ENCODE measurements at places on chromosomes 16 and 17.

- DNase-seq = no peak
Measured at GRCh38 chr16:58615280-58615679, 14.3 kb downstream of the CNOT1 start.

- no peak for DNase-seq
Measured at GRCh38 chr17:80279895-80280294, 19.2 kb downstream of the RNF213 start.

- no peak for DNase-seq
Measured at GRCh38 chr17:68460146-68460545, 2.9 kb upstream of the WIPI1 start.

DNA sequence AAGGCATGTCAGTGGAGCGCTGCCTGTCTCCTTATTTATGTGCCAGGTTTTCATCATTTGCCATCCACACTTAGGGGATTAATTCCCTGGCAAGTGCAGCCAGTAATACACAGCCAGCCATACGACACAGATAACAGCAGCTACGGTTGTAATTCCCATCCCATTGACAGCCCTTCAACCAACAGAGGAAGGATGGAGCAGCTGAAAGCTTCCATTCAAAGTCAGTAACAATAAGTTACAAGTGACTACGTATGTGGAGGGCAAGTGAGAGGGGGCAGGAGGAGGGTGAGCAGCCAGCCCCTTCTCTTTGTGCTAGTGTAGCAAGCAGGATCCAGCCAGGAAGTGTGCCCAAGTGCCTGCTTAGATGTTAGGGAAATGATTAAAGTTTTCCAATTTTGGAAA, 53.8 kb upstream of the LYRM9 start:
- DNase-seq = no peak

- no peak for DNase-seq
Measured at GRCh38 chr16:79651363-79651762, 50.8 kb upstream of the MAF start.

DNA sequence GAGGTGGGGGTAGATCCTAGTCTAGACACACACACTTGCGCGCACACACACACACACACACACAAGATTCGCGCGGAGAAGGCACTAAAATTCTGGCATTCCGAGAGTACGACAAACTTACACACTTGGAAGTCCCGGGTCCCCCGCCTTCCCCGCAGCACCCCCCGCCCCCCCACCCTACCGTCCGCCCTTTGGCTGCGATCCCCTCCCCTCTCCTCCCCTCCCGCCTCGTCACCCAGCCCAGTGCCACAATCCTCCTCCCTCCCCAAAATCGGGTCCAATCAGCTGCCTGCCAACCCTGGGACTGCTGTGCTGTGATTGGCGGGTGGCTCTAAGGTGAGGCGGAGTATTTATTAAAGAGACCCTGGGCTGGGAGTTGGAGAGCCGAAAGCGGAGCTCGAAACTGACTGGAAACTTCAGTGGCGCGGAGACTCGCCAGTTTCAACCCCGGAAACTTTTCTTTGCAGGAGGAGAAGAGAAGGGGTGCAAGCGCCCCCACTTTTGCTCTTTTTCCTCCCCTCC, at the start of gene SOX9:
TSS of gene SOX9 (plus strand) at position 379 of the 522 bp plus-strand sequence. CDS start 372 bp downstream, outside the sequence.
- DNase-seq = peak; percentile 89

DNA sequence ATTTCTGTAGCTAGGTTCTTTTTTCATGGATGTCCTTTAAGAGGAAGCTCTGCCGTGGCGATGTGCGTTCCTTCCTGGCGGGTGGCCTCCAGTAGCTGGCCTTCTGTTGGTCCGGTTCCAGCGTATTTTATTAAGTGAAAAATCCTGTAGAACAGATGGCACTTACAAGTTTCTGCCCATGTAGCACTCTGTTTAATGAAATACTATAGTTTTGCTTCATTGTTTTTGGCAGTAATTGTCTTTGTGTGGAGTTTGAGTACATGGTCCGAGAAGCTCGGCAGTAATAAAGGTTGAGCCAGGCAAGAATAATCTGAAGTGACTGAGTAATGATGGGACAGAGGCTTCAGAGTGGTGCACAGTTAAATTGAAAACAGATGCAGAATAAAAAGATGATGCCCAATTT, 20.4 kb downstream of the USP10 start:
- no peak for DNase-seq

DNA sequence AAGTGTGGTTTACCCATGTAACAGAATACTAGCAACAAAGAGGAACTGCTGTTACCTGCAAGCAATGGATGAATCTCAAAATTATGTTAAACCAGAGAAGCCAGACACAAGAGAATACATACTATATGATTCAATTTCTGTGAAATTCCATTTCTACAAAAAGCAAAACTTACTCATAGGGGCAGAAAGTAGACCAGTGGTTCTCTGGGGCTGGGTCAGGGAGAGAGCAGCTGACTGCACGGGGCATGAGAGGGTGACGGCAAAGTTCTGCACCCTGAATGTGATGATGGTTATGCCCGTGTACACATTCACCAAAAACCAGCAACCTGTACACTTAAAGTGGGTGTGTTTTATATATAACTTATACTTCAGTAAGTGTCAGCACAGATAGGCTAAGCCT, 3.1 kb downstream of the ZNF843 start:
- no peak for DNase-seq

DNA sequence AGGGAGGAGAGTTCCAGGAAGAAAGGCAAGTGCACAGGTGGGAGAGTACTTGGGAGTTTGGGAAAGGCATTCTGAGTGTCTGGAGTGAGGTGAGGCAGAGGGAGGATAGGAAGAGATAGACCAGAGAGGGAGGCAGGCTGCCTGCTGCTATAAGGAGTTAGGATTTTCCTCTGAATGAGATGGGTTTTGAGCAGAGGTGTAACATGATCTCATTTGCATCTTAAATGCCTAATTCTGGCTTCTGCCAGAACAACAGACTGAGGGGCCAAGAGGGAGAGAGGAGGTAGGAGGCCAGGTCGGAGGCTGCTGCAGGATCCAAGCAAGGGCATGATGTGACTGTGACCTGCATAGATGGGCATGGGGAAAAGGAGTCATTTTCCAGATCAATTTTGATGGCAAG, 31.5 kb upstream of the IRX6 start:
- no peak for DNase-seq

GRCh38 chr16:88619859-88620815, 18.2 kb upstream of the IL17C start:
- no peak for DNase-seq

- DNase-seq = peak; percentile 1
Measured at GRCh38 chr16:89324056-89325010, 106.8 kb downstream of the ZNF778 start.

- peak; percentile 54 for DNase-seq
Measured at GRCh38 chr16:11796227-11797165, 562 bp downstream of the ZC3H7A start.

GRCh38 chr16:50666658-50667496, 14.2 kb downstream of the SNX20 start:
- peak; percentile 22 for DNase-seq

- DNase-seq = no peak
Measured at GRCh38 chr17:48993951-48994350, 3.2 kb upstream of the IGF2BP1 start.

GRCh38 chr16:85638695-85639409, 25.7 kb downstream of the GSE1 start:
- no peak for DNase-seq

DNA sequence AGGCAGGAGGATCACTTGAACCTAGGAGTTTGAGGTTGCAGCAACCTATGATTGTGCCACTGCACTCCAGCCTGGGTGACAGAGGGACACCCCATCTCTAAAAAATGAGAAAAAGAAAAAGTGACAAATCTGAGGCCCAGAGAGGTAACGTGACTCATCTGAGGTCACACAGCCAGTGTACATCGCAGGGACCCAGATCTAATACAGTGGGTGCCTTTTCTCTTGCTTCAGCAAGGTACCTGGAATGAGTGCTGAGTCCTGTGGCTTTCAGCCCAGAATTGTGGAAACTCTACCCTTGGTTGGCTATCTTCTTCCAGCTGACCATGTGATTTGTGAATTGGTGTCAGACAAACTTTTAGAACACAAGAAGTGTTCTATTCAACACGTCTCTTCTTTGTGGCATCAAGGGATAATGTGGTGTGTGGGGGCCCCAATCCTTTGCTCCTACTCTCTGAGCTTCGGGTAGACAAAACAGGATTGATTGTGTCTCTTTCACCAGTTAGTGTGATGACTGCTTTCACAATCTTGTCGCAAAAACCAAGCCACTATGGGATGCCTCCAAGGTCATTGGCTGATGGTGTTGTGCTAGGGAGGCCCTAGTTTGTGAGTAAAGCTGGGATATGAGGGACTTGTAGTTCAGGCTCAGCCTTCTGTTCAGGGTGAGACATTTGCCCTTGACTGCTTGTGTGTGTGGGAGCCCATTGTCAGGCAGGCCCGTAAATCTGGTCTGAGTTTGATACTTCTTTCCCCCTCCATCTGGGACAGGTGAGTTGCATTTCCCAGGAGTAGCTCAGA, 71.0 kb downstream of the MSI2 start:
- no peak for DNase-seq

GRCh38 chr17:53090770-53091169, 732.0 kb upstream of the KIF2B start:
- no peak for DNase-seq

DNA sequence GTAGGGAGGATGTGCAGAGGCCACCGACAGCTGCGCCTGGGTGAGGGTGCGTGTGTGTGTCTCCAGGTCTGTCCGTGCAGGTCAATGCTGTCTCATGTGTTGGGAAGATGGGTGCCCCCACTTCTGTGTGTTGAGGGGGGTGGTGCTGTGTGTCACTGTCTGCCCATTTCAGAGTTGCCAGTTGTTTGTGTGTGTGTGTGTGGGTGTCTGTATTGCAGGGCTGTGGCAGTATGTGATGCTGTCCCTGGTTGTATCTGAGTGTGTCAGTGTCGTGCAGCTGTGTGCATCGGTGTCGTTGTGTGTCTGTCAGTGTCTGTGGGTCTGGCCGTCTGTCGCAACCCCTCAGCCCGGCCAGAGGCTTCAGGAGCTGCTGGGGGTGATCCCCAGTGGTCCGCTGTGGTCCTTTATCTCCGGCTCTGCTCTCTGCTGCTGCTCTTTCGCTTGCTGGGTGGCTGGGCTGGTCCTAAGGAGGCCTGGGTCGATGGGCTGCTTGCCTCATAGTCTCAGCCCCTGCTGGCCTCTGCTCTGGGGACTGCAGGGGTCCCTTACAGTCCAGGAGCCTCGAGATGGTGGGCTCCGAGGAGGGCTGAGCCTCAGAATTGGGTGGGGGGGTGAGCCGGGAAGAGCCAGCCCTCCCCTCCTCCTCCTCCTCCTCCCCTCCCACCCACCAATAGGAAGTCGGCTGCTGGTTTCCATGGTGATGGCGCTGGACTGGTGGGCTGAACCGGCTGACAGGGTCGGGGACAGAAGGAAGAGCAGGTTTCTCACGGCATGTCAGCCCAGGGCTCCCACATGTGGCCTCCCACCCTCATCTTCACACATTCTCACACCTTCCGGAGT, at the start of gene TSPOAP1:
TSS of gene TSPOAP1 (minus strand) at position 601 of the 840 bp plus-strand sequence. CDS start 875 bp downstream, outside the sequence.
- peak; percentile 75 for DNase-seq

- DNase-seq = no peak
Measured at GRCh38 chr16:49510141-49510540, 136.5 kb downstream of the C16orf78 start.

DNA sequence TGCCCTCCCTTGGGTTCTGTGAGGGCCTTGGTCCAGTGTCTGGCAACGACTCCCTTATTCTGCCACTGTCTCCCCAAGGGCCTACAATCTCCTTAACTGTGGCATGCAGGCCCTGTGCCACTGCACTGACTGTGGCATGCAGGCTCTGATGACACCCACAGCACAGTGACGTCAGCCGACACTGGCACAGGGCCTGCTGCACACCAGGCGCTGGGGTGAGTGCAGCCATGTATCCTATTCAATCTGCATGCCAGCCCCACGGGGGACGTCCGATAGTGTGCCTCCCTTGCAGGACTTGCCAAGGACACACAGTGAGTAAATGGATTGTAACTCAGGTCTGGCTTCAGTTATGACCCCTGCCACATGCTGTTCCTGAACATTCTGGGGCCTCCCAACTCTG, 39.8 kb upstream of the RASD1 start:
- DNase-seq = no peak

DNA sequence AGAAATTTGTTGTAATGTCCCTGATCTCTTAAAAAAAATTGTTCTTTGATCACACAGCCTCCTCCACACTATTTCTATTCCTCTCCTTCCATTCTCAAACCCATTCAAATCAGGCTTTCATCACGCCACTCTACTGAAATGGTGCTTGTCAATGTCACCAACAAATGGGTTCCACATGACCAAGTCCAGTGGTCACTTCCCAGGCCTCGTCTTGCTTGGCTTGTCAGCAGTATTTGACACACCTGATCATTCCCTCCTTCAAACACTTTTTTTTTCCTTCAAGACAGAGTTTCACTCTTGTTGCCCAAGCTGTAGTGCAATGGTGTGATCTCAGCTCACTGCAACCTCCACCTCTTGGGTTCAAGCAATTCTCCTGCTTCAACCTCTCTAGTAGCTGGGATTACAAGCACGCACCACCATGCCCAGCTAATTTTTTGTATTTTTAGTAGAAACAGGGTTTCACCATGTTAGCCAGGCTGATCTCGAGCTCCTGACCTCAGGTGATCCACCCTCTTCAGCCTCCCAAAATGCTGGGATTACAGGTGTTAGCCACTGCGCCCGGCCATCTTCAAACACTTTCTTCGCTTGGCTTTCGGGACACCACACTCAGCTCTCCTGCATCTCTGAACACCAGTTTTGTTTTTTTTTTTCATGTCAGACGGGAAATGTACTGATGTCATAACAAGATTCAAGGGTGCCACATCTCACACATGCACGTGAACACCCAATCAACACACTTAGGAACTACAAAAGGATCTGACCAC, 18.3 kb downstream of the NQO1 start:
- DNase-seq = no peak

- DNase-seq = no peak
Measured at GRCh38 chr17:63475491-63476412, 1.1 kb upstream of the ACE start.

DNA sequence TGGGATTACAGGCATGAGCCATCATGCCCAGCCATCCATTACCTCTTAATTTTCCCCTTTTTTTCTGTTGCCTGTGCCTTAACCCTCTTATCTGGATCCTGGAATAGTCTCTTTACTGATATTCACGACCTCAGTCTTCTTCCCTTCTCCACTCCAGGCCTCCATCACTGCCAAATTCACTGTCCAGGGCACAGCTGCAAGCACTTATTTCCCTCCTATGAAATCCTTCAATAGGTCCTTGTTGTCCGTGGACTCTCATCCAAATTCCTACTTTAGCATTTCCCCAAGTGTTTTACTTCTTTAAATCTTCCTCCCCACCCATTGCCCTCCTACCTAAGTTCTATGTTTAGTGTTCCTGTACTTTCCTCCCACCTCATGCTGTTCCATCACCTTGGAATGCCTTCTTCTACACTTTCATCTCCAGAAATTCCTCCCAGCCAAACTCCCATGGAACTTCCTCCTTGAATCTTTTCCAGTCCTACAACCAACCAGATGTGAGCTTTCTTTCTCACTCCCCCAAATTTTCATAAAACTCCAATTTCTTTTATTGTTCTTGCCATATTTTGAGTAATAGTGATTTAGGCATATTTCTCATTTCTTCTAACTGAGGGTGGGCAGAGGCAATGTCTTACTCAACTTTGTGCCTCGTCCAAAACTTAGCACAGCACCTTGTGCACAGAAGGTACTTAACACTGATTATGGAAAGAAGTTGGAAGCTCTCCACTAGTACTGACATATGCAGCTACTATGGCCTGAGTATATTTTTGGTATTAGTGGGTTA, 35.3 kb downstream of the FAM20A start:
- no peak for DNase-seq

GRCh38 chr16:50449800-50450199, 81.0 kb upstream of the BRD7 start:
- DNase-seq = no peak

All from WTC11 (cell line).